GF-D8 (cell line): ENCODE measurements at places on chromosomes 5 and 9.

GRCh38 chr5:156686796-156687195 is 163.3 kb upstream of the PPP1R2B start:
- no peak for DNase-seq

GRCh38 chr5:179149278-179149677 is 89.1 kb downstream of the ZNF354C start:
- no peak for DNase-seq

DNA sequence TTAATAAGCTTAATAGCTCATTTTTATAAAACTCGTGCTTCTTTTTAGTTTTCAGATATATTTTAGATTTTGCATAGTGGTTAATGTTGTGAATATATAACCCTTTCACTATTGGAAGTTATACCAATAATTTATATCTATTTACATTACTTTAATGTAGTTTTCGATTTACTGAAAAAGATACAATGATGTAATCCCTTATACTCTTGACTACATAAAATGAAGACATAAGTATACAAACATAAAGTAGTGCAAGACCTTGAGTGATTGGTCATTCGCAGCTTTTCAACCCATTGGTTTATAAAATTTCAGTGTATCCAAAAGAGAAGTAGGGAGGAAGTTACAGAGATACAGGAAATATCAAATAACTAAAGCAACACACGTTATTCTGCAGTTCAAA is 84.3 kb upstream of the GRHPR start:
- DNase-seq = peak; percentile 20

DNA sequence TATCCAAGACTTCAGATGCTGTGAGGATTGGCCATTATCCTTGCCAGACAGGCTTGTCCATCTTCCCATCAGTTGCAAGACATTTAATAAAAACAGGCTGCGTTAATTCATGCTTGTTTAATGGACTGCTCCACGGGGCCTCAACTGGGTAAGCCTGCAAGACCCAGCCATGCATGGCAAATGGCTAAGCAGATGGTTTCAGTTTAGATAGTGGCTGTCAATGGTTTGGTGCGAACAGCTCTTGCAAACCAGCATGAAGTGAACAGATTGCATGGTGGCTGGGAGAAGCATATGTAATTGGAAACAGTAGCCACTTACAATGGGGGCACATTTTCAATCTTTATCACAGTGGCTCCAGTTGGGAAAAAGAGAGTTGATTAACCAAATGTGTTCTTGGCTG is 628.2 kb upstream of the KLF4 start:
- DNase-seq = no peak

DNA sequence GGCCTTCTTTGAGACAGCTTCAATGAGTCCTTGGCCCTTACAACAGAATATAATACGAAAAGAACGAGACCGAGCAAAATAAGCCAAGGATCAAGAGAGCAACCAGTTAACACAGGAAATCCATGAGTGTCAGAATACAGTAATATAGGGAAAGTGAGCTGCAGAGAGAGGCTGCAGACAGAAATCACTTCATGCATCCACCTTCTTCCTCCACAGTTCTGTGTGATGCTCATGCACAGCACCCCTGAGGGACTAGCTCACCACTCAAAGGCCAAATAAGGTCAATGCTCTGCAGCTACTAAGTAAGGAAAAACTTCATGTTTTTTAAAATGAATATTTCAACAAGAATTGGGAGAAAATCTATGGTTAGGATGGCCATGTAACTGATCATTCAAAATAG is 257.1 kb downstream of the MCTP1 start:
- DNase-seq = no peak

DNA sequence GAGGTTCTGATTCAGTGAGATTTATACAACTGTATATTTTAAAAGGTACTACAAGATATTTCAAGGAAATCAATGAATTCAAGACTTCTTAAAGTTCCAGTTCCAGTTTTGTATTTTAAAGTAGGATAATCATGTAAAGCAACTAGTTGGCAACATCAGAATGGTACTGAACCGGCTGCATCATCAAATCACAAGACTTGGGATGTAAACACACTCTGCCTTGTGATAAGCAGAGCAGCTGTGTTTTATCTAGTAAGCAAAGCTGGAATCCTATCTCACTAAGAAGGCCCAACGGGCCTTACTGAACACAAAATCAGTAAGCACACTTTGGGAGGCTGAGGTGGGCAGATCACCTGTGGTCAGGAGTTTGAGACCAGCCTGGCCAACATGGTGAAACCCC is 327.2 kb upstream of the NREP start:
- no peak for DNase-seq

DNA sequence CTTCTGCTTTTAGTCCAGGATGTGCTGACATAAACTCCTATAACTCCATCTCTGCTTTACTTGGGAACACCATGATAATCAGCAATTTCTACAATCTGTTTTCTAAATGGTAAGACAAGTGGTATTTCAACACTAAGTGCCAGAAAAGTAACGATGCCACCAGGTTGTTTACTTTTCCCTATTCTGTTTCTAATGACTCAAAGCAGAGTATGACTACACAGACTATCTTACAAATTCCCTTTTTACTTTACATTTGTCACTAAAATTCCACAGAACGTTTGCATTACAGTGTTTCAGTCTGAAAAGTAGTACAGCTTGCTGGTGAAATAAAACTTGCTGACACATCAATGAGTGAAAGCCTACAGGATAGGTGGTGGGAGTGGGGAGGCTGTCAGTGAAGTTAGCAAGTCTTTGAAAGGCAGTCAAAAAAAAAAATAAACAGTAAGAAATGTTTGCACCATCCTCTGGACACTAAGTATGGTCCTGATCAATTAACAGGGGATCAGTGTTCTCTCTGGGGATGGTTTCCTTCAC is 186.5 kb downstream of the LURAP1L start:
- DNase-seq = no peak

DNA sequence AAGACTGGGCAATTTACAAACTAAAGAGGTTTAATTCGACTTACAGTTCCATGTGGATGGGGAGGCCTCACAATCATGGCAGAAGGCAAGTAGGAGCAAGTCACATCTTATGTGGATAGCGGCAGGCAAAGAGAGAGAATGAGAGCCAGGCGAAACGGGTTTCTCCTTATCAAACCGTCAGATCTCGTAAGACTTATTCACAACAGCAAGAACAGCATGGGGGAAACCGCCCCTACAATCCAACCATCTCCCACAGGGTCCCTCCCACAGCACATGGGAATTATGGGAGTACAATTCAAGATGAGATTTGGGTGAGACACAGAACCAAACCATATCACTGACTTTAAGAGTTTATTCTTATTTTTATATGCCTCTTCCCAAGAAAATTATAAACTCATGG is 60.3 kb downstream of the RFK start:
- no peak for DNase-seq

GRCh38 chr5:76451031-76451701 is 48.1 kb downstream of the IQGAP2 start:
- peak; percentile 6 for DNase-seq

- DNase-seq = no peak
These were observed 67.4 kb downstream of the RAD23B start for GRCh38 chr9:107350443-107350842.
